ENCODE measurements at places on chromosomes 7 and 10. TPM values are rescaled to one million over a fixed set of nuclear protein-coding genes. Genes with fewer than 3 reads are reported as not detected.

GRCh38 chr7:143305423-143306070, 10.4 kb upstream of the CLCN1 start:
- no peak overlapping the region for H3K4me3 ChIP-seq
- DNase-seq: peak; percentile 76
- peaks cover 75% of the 10 kb centered on the region for H3K4me1 ChIP-seq
- H3K27me3 ChIP-seq: no peaks in the 10 kb centered on the region

- H3K27me3 ChIP-seq: peaks cover 4% of the 10 kb centered on the region
- no peaks in the 10 kb centered on the region for H3K36me3 ChIP-seq
- DNase-seq: no peak
- no peak overlapping the region for H3K4me3 ChIP-seq
- no peaks in the 10 kb centered on the region for H3K4me1 ChIP-seq
Observed at GRCh38 chr7:111873963-111874690, 311.8 kb upstream of the IMMP2L start.

ZFAND4 gene
- total RNA-seq: 19.6 TPM

FAM20C gene
- total RNA-seq: not detected

SUGCT gene
- not detected for total RNA-seq

CFAP58 gene
- total RNA-seq: 0.58 TPM

GJD4 gene
- not detected for total RNA-seq
